ENCODE measurements at places on chromosomes 7 and 10.

DNA sequence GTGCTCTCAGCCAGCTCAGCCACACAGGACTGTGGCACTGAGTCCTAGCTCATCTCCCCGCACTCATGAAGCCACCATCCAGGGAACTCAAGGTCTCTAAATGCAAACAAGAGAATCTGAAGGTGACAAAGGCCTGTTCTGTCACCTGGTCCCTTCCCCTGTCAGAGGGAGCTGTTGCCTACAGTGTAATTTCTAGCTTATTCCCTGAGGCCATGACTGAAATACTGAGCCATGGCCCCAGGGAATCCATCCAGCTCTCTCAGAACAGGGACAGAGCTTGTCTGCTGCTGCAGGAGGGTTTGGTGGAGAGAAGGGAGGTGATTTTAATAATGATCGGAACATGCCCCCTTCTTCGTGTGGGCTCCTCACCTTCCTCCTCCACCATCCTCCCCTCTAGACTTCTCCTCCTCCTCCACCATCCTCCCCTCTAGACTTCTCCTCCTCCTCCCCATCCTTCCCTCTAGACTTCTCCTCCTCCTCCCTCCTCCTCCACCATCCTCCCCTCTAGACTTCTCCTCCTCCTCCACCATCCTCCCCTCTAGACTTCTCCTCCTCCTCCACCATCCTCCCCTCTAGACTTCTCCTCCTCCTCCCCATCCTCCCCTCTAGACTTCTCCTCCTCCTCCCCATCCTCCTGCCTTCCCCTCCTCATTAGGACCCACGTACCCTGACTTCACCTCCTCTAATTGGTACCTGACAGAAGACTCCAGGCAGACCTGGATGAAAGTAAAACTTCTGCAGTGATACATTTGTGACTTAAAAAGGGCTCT, 338.0 kb upstream of the MKI67 start:
- DNase-seq, result no peak

- no peak for DNase-seq
These were observed 26.0 kb downstream of the CCM2 start for GRCh38 chr7:45026013-45026412.

DNA sequence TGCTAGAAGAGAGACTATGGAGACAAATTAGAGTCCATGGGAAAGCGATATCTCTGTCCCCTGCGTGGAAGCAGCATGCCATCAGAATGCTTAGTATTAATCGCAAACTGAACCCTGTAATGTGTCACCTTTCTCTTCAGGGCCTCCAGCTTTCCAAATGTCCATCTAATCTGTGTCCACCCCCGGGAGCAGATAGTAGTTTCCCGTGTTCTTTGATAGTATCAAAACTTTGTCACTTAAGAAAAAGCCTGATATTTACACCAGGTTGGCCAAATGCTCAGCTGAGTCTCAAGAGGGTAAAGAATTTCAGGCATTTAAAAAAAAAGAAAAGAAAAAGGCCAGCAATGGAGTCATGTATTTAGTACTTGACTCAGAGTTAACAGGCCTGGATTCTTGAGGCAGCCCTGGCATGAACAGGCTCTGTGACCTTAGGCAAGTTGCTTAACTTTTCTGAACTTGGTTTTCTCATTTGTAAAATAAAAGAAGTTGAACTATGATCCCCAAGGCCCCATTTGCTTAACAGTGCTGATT, 10.4 kb upstream of the GSAP start:
- DNase-seq, result no peak

DNA sequence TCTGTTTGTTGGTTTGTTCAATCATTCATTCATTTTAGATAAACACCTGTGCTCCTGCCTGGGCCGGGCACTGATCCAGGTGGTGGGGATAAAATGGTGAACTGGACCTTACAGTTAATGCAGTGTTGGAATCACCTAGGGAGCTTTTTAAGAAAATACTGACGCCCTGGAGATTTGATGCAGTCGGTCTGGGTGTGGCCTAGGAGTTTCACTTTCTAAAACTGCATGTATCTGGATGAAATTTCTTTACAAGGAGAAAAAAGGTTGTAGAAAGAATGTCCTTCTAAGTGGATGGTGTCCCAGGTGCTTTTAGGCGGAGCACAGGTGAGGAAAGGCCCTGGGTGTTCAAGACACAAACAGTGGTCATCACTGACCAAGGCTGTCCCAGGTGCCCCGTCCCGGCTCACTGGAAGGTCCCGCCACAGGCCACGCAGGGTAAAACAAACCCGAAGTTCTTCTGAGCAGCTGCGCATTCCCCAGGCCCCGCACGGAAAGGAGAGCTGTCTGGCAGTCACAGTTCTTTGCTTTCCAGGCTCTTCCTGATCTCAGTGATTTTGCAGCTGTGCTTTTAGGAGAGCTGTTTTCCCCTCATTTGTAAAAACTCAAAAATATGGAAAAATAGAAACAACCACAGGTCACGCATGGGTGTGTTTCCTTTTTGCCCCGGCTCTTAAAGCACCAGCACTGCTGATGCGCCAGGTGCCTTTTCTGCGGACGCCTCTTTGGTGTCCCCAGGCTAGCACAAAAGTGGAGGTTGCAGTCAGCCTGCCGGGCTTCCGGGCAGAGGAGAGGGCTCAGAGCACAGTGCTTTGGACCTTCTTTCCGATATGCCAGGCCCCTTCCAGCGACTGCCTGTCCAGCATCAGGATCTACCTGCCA, 161.9 kb downstream of the GRK5 start:
- DNase-seq, result no peak

DNA sequence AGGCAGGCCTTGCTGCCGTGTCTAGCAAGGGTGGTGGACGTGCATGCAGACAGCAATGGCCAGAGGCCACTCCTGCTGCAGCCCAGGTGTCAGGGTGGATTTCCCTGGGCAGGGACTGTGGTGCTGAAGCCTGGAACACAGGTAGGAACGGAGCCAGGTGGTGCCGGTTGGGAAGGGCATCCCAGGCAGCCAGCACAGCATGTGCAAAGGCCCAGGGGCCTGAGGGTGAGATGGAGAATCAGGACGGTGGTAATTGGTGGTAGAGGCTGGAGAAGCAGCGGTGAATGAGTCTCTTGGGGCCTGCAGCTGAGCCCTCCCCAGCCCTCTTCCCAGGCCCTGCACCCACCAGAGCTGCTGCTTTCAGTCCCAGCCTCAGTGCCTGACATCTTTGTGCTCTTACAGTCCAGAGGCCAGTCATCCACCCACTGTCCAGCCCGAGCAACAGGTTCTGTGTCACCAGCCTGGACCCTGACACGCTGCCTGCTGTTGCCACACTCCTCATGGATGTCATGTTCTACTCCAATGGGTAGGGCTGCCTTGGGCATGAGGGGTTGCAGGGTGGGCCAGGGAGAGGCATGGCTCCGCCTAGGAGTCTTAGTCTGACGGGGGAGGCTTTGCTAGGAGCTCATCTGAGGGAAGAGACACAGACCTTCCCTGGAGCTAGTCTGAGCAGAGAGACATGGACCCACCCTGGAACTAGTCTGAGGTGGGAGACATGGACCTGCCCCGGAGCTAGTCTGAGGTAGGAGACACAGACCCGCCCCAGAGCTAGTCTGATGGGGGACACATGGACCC, 54.3 kb downstream of the CASTOR2 start:
- DNase-seq, result no peak

GRCh38 chr10:91313796-91314485, 93.5 kb downstream of the PCGF5 start:
- DNase-seq, result no peak

DNA sequence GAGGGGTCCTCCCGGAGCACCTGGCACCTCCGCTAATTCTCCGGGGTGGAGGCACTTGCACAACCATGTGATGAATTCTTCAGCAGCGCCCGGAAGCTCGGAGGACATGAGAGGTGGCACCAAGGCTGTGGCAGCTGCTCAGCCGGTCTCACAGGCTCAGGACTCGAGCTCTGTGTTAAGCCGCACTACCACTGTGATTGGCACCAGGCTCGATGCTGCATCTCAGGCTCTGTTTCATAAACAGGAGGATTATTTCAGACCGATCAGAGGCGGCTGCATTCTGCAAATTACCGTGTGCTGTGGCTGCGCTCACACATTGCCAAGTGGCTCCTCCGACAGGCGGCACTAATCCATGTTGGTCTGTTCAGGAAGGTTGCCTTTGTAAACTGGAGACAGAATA, 495.2 kb downstream of the DNAJB6 start:
- DNase-seq, result no peak

- no peak for DNase-seq
These were observed 80.2 kb downstream of the ZNF37A start for GRCh38 chr10:38174336-38174735.

DNA sequence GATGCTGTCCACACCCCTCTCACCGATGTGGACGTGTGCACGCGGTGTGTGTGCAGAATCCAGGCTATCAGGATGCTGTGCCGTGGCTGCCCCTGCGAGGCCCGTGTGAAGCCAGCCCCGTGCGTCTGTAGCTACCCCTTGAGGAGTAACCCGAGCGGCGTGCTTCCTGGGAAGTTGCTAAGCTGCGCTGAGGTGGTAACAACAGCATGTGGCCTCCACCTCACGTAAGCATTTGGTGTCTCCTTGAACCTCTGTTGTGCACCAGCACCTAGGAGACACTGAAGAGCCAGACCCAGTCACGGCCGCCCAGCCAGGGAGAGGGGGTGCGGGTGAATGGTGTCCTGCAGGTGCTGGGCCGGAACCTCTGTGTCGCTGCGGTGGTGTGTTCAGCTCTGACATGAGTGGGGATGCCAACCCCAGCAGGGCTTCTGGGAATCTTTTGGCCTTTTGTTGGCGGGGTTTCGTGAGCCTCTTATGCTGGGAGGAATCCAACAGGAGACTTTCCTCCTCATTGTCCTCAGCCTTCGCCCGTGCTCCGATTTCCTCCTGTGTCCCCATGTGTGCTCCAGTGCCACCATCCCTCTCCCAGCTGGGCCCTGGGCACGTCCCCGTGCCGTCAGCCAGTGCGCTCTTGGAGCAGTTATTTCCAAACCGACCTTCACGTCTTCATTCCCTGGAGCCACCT, 60.4 kb downstream of the DNAJB6 start:
- no peak for DNase-seq

DNA sequence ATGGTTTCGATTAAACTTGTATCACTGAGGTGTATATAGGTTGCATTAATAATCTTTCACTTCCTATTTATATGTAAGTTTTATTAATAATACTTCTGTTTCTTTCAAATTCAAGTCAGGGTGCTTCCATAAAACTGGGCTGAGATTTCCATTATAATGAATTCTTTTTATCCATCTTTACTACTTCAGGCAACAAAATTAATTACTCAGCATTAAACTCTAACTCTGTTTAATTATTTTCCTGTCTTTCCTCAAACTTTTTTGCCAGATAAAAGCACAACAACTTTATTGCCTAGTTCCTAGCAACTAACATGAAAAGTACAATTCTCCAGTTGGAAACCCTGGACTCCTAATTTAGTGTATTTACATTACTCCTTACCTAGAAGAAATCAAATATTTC, 3.0 kb upstream of the MINDY3 start:
- no peak for DNase-seq

DNA sequence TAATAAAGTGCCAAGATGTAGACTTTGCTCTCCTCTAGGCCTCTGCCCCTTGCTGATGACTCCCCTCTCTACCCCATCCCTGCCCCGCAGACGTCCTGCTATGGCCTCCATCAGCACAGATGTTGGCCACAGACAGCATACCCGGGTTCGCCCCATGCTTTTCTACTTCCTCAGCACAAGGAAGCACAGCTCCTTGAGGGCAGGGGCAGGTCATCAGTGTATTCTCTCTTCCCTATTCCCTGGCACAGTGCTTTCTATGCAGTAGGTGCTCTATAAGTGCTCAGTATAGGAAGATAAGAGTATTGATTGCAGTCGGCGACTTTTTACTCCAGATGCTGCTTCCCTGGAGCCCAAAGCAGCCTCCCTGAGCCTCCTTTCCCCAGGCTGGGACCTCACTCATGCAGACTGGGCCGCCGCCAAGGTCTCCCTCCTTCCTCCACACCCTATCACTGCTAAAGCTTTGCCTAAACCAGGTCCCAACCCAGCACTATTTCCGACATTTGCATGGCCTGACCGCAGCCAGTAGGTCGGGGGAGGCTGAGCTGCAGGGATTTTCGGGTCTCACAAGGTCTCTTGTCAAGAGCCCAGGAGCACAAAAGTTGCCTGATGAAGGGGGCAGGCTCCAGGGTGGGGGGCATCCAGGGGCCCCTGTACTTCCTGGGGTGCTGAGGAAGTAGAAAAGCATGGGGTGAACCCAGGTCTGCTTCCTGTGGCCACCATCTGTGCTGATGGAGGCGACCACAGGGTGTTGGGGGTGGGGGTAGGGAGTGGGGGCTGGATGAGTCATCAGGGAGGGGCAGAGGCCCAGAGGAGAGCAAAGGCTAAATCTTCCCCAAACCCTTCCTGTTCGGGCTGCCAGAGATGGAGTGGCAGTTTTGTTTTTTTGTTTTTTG, 8.0 kb downstream of the CALHM3 start:
- DNase-seq, result peak; percentile 50

DNA sequence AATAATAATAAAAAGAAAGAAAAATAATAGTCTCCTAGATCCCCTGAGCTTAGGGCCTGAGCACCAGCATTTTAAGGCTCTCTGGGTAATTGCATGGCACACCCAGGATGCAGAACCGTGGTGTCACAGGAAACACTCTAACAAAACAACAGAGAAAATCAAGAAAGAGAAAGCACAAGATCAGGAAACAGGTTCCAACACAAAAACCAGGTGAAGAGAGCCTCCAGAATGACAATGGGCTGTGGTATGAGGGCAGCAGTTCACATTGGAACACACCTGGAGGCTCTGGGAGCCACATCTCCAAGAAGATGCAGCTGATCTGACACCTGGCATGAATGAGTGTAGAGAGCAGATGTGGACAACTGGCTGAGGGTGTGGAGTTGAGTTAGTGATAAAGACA, 7.1 kb downstream of the MMRN2 start:
- no peak for DNase-seq

- DNase-seq, result no peak
These were observed 4.7 kb downstream of the PDGFA start for GRCh38 chr7:514651-515598.

GRCh38 chr7:104604706-104605105, 276.3 kb downstream of the LHFPL3 start:
- DNase-seq, result no peak

DNA sequence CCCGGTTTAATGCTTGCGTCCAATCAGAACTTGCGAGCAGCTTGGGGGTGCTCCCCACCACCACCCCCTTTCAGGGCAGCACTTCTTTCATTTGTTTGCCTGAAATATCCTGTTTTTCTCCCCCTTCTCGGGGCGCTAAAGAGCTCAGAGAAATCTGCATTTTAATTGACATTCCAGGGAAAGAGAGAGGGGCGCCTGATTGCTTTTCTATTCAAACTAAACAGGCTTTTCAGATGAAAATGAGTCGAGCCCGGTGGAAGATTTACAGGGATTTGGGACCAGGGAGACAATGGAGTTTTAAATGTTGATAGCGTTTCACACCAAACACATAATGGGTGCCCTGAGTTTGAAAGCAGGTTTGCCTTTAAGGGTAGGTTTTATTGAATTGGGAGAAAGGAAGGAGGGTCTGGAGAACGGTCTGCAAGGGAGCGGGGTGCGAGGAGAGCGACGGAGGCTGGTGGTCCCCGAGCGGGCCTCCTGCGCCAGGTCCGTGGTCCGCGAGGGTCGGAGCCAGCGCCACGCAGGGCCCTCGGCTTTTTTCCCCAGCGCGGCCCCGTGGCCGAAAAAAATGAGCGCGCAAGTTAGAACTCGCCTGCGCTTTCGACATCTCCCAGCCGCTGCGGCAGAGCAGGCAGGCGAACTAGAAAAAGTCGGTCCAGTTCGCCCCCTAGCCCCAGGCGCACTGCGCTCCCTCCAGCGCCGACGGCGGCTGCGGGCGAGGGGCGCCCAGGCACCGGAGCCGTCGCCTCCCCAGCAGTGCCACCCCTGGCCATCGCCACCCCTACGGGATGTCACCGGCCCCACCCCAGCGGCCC, 1.3 kb downstream of the FGFR2 start:
- no peak for DNase-seq

GRCh38 chr7:1646957-1647891, 22.9 kb upstream of the ELFN1 start:
- DNase-seq, result no peak

Measured in stimulated activated CD4-positive, alpha-beta T cell treated with anti-CD3 and anti-CD28 coated beads, Interleukin-15, amount 100 ng/mL, for 1 hour (primary cell).